ENCODE measurements at places on chromosomes 7 and 10. TPM values are rescaled to one million over a fixed set of nuclear protein-coding genes. Genes with fewer than 3 reads are reported as not detected.

Gene CALCR
- 0.27 TPM for total RNA-seq

Gene KLHDC10
- total RNA-seq: 27.2 TPM

Gene ZNF804B
- not detected for total RNA-seq

DNA sequence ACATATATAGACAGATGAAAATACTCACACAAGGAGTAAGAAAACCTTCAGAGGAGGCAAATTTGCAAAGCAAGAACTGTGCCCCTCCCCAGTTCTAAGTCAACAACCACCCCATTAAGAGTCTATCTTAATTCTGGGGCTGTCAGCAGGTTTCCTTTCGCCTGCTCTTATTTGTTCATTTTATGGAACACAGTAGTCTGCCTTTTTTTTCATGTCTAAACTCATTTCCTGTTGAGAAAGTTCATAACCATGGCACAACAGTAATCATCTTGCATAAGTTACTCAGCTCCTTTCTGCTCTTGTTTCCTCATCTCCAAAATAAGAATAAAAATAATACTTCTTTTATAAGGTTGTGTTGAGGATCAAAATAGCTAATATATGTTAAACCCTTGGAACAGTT, 25.8 kb upstream of the AMPH start:
- no peaks in the 10 kb centered on the region for H3K4me1 ChIP-seq
- DNase-seq: no peak
- H3K4me3 ChIP-seq: no peak overlapping the region
- no peaks in the 10 kb centered on the region for H3K27me3 ChIP-seq
- H3K36me3 ChIP-seq: no peaks in the 10 kb centered on the region

DNA sequence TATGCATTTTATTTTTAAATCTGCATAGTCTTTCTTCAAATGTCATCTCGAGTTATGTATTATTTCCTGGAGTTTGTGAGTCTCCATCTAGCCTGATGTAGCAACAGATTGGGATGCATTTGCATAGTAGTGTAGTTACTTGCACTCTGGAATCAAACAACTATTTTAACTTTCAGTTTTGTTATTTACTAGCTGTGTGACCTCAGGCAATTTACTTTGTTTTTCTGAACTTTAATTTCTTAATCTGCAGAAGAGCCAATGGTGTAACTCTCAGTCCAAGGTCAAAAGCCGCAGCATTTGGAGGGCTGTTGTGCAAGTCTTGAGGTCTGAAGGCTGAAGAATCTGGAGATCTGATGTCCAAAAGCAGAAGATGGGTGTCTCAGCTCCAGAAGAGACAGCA, 175.8 kb upstream of the SORCS1 start:
- H3K4me1 ChIP-seq: no peaks in the 10 kb centered on the region
- no peak for DNase-seq
- H3K27me3 ChIP-seq: no peaks in the 10 kb centered on the region
- no peaks in the 10 kb centered on the region for H3K36me3 ChIP-seq
- H3K27ac ChIP-seq: no peak overlapping the region
- no peak overlapping the region for H3K4me3 ChIP-seq
